Fibroblast of the conjunctiva (primary cell): ENCODE measurements at places on chromosomes 16 and 17.

DNA sequence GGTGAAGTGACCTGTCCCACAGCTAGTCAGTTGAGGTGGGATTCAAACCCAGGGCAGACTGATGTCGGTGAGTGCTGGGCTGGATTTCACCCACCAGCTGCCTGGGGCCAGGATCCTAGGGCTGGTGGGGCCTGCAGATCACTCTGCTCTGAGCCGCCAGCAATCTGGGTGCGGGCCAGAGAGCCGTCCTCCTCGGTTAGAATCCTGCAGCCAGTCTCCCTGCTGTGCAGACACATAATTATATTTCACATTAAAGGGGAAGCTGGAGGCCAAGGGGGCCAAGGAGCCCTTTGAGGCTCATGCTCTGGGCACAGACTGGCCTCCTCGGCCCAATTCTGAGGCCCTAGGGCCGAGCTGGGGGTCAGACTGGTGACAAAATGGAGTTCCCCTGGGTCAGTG lies 996 bp upstream of the KCNJ12 start:
- DNase-seq: no peak

GRCh38 chr17:36133602-36134236 lies 30.1 kb downstream of the CCL4 start:
- no peak for DNase-seq

- no peak for DNase-seq
Measured at GRCh38 chr17:61586031-61586566, 4.9 kb downstream of the NACA2 start.

DNA sequence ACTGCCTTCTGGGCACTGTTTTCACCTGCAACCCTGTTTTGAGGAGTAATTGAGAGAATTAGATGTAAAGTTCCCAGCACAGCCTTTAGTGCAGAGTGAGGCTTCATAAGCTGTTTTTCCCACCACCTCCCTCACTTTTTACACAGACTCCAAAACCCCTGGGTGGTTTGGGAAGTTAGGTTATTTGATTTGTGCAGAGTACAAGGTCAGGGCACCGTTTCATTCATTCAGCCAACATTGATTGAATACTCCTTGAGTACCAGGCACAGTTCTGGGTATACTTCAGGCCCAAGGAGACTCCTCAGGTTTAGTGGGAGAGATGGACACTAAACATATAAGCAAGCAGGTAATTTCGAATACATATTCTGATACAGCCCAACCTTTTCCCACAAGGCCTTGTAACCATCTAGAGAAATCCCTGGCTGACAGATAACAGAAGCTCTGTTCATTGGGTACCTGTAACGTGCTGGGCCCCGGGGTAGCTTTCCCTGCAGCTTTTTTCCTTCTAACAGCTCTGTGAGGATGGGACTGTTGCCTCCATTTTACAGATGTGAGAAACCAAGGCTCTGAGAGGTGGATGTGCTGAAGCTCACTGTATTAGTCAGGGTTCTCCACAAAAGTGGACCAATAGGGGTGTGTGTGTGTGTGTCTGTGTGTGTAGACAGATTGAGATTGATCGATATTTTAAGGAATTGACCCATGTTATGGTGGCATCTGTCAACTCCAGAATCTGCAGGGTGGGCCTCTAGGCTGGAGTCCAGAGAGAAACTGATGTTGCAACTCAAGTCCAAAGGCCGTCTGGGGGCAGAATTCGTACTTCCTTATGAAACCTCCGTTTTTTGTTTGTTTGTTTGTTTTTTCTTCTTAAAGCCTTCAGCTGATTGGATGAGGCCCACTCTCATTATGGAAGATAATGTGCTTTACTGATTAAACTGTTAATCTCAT lies 234.7 kb downstream of the SNX29 start:
- DNase-seq: no peak

GRCh38 chr16:12348733-12349704 lies 372.5 kb downstream of the SNX29 start:
- no peak for DNase-seq

- DNase-seq: no peak
Measured at GRCh38 chr16:55728797-55729196, 73.0 kb downstream of the SLC6A2 start.

GRCh38 chr17:35160354-35161201 lies 13.0 kb downstream of the UNC45B start:
- no peak for DNase-seq

GRCh38 chr17:40038882-40039513 lies 15.2 kb downstream of the MED24 start:
- DNase-seq: peak; percentile 83

GRCh38 chr16:77212741-77213541 lies 13.7 kb downstream of the SYCE1L start:
- DNase-seq: no peak

DNA sequence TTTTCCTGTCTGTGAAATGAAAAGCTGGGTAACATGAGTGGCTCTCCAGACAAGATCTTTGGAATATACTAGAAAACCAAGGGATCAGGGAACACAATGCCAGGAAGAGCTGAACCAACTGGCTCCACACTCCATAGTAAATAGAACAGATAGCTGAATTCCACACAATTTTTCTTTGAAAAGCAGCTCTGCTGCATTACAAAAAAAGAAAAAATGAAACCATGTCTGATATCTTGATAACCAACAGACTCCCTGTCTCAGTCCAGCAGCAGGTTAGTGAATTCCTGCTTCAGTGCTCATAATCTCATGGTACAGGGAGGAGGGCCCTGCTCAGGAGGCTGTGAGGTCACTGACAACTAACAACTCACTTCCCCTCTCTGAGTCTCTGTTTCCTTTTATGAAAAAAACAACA lies 97.1 kb downstream of the CDH11 start:
- no peak for DNase-seq

- DNase-seq: peak; percentile 91
Measured at GRCh38 chr17:7687072-7687907, at the start of gene TP53. Gene TP53, minus strand, starts transcription at chr17:7687490. Its CDS starts 10,896 bp downstream, at chr17:7676594.

DNA sequence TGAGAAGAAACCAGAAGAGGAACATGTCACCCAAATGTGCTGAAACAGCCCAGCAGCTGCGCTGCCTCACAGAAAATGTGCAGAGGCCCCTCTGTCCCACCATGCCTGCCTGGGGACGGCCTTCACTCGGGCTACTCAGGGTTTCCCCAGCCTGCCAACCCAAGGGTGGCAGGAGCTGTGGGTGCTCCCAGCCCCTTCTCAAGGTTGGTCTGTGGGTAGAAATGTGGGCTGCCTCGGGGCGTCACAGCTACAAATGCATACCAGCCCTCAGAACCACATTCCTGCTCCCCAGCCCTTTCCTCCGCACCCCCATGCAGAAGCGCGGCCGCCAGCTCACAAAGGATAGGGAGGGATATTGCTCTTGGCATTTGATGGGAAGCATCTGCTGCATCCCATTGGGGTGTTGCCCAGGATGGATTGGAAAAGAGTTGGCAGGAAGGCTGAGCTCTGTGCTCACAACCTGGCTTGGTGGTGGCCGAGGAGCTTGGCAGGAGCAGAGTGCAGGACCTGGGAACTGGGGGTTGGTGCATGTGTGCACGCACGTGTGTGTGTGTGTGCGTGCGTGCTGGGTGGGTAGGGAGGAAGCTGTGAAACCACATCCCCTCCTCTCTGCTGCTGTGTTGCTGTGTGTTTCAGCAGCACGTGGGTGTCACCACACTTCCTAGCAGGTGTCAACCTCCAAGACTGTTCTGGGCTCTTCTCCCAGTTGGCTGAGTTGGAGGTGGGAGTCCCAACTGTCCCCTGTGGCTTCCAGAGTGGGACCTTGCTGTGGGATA lies 304.4 kb downstream of the SEC14L1 start:
- no peak for DNase-seq

DNA sequence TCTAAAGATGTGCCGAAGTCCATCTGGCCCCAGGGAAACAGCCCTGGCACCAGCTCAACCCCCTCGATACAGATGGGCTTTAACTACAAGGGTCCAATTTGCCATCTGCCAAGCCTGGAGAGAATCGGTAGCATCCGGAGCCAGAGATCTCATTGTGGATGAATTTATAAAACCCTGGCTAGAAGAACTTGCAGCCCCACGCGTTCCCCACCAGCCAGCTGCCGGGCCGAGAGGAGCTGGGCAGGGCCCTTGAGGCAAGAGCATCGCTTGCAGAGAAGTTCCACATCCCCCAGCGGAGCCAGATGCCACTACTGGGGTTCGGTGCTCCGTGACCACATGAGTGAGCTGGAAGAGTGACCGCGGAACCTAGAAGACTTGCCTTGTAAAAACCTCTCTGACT lies 65.3 kb upstream of the NOL11 start:
- no peak for DNase-seq

DNA sequence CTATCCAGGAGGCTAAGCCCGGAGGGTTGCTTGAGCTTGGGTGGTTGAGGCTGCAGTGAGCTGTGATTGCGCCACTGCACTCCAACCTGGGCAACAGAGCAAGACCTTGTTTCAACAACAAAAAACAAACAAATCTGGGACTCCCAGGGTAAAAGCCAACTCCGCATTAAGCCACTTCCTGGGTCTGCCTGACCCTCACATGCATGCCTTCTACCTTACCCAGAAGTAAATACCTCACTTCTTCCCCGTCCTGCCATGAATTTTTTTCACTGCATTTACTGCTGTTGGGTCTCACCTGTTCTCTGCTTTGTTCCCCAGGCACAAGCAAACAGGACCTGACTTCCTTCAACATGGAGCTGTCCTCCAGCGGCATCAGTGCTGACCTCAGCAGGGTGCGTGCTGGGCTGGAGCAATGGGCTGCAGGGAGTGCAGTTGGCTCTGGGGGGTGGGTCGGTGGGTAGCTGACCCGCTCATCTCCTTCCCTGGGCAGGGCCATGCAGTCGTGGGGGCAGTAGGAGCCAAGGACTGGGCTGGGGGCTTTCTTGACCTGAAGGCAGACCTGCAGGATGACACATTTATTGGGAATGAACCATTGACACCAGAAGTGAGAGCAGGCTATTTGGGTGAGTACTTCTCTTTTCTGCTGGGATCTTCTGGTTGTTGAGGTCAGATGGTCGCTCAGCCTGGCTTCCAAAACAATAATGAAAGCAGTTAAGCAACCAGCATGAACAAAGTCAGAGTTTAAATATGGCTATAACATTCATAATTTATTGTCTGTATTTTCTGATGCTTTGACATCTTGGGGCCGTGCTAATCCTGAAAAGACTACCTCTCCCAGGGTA lies 16.4 kb downstream of the ITGAL start:
- no peak for DNase-seq

- no peak for DNase-seq
Measured at GRCh38 chr17:72425133-72425793, 304.4 kb downstream of the SOX9 start.

DNA sequence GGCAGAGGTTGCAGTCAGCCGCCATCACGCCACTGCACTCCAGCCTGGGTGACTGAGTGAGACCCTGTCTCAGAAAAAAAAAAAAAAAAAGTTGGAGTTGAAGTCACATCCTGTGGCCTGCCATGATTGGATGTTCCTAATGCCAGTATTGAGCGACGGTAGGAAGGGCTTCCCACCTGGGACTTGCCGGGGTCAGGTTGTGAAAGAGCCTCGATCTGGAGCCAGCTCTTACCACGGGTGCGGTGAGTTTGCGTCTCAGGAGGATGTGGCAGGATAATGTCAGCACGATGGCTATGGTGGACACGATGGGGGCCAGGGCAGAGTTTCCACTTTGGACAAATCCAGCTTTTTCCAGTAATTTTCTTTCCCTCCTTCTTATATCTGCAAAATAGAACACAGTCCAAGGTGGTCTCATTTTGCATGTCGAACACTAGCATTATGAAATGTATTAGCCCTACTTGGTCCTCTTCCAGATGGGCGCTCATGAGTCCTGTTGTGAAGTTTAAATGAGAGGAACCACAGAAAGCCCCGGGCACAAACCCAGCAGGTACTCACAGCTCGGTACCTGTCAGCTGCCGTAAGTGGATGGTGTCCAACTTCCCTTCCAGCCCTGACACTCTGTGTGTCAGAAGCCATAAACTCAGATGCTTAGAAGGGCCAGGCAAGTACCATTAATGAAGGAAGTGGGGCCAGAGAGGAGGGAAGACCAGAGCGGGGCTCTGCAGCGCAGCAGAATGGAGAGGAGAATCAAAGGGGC lies 22.2 kb downstream of the ABCC12 start:
- DNase-seq: no peak

DNA sequence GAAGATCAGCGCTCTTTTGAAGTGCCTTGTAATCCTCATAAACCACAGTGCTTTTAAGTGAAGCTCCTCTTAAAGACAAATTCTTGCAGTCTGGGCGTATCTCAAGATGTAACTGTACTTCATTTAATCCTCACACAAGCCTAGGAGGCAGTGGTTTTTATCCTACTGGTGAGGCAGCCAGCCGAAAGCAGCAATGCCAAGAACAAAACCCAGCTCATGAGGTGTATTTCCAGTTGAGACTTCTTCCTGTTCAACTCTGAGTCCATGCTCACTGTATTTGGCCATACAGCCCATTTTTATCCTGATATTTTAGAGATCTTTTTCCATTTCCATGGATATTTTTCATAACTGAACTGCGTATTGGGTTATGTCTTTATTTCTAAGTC lies 13.7 kb downstream of the CTRB2 start:
- DNase-seq: no peak

GRCh38 chr16:35207059-35207999 lies 1747.9 kb downstream of the TP53TG3F start:
- DNase-seq: no peak

- no peak for DNase-seq
Measured at GRCh38 chr17:76947309-76947708, 79.1 kb downstream of the MGAT5B start.

GRCh38 chr16:89548344-89549006 lies 12.0 kb upstream of the RPL13 start:
- DNase-seq: no peak

DNA sequence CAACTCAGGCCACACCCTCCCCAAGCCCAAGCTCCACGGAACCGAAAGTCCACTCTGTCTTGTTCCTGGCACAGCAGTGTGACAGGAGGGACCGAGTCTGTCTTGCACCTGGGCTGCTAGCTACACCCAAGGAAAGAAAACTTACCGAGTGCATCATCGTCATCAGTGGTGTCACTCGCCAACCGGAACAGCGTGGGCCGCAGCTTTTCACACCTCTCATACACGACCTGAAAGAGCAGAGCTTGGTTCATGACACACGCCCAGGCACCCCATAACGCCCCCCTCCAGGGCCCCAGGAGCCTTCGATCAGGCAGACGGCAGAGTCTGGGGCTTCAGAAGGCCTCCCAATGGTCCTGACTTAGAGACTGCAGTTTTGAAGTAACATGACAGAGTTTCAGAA lies 27.5 kb downstream of the GGA2 start:
- DNase-seq: no peak

DNA sequence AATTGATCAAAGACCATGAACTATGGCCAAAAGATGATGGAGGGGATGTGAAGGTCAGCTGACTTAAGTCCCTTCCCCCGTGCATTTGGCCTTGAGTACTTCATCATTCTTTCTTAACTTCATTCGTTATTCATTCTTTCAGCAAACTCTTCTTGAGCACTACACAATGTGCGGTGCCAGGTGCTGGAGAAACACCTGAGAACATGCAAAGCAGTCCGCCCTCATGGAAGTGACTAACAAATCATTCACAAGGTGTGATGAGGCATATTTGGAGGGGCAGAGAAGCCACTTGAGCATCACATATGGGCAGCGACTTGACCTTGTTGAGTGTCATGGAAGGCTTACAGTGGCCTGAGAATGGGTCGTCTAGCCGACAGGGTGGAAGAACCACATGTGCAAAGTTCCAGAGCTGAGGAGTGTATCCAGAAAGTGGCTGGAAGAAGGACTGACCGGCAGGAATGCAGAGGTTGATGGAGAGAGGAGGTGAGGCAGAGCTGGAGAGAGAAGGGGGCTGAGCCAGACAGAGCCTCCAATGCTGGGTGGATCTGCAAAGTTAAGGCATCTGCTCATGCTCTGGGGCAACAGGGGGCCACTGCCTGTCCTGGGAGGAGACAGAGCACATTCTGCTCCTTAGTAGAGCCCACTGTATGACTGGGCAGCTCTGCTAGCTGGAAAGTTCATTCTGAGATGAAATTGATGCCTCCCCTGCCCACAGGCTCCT lies 25.1 kb upstream of the EIF1 start:
- no peak for DNase-seq
